CMK (cell line): ENCODE measurements at places on chromosomes 3 and 15.

- DNase-seq = no peak
Measured at GRCh38 chr15:78070049-78070700, 7.3 kb downstream of the TBC1D2B start.

- DNase-seq = no peak
Measured at GRCh38 chr15:61680260-61681037, 379.8 kb downstream of the VPS13C start.

DNA sequence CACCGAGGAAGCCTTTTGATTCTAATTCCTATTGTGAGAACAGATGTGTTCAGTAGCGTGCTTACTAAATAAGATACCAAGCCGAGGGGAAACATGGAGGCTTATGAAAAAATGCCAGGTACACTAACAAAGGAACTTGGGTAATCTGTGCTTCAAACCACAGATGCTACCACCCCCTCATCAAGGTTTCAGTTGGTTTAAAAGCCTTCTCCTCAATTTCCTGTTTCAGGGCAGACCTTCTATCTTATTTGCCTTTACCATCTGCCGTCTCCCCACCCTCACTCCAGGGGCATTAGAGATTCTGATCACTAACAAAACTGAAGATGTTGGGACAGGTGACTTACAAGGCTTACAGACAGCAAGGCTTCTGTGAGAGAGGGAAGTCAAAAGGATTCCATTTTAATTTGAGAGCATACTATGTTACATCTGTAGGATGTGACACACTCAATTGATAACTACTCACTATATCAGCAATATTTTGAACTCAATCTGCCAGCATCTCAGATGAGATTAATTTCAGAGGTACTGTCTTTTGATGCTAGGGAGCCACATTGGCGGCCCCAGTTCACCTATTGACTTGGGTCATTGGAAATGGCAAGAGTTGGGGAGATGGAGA lies 60.6 kb upstream of the PLCL2 start:
- DNase-seq = no peak

DNA sequence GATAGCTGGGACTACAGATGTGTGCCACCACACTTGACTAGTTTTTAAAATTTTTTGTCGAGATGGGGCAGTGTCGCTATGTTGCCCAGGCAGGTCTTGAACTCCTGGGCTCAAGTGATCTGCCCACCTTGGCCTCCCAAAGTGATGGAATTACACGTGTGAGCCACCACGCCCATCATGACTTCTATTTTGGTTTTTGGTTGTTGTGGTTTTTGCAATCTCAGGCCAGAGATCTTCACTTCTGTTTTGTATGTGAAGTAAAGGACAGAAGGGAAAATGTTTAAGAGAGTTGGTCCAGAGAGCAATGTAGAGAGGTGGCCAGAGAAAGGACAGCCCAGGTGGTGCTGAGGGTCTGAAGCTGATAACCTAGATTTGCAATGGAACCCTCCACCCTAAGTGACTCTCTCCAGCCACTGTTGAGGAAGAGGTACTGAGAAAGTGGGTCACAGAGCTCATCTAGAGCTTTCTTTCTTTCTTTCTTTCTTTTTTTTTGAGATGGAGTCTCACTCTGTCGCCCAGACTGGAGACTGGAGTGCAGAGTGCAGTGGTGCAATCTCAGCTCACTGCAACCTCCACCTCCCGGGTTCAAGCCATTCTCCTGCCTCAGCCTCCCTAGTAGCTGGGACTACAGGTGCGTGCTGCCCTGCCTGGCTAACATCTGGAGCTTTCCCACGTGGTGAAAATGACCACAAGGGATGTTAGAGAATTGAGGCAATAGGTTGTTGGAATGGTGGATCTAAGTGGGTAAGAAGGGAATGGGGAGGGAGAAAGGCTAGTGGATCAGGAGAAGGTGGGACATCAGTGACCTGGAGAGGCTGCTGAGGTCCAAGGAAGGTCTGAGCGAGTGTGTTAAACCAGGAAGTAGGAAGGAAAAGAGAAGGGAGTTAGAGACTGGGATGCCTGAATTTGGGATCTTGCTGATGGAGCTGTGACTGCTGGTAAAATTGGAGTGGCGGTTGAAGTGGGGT lies 22.4 kb upstream of the SEMA4B start:
- no peak for DNase-seq

GRCh38 chr3:44146073-44146472 lies 95.6 kb upstream of the TOPAZ1 start:
- DNase-seq = no peak

DNA sequence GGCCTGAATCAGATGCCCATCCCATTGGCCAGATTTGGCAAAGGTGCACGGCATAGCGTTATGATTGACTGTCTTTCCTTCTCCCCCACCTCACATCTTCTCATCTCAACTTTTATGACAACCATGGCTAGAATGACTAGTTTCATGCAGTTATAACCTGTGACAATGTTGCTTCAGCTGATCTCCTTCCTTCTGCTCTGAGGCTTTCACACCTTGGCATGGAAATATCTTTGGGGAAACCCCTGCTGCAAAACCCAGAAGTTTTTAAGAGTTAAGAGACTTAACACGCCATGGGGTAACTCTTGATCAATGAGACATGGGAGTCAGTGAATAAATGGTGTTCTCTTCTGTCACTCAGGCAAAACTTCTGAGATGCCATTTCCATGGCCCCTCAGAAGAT lies 290.7 kb upstream of the MDFIC2 start:
- DNase-seq = no peak

DNA sequence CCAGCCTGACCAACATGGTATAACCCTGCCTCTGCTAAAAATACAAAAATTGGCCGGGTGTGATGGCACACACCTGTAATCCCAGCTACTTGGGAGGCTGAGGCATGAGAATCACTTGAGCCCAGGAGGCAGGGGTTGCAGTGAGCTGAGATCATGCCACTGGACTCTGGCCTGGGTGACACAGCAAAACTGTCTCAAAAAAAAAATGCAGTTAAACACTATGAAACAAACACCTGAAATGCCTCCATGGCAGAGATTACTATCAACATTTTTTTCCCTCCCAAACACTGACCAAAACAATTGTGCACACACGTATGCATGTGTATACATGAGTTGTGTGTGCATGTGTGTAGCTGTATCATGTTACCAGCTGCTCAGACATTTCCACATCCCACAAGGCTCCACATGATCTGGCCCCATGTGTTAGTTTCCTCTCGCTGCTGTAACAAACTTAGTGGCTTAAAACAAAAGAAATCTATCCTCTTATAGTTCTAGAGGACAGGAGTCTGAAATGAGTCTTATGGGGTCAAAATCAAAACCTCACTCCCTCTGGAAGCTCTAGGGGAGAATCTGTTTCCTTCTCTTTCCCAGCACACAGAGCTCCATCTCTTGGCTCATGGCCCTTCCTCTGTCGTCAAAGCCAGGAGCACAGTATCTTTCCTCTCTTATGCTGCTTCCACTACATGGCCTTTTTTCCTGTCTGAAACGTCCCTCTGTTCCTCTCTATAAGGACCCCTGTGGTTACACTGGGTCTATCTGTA lies 34.5 kb downstream of the SLC41A3 start:
- DNase-seq = no peak

- DNase-seq = no peak
Measured at GRCh38 chr3:187922704-187923416, 177.6 kb upstream of the BCL6 start.
